ENCODE measurements at places on chromosomes 7 and 10.

- DNase-seq = no peak
Observed at GRCh38 chr10:119497243-119497642, 45.3 kb downstream of the RGS10 start.

DNA sequence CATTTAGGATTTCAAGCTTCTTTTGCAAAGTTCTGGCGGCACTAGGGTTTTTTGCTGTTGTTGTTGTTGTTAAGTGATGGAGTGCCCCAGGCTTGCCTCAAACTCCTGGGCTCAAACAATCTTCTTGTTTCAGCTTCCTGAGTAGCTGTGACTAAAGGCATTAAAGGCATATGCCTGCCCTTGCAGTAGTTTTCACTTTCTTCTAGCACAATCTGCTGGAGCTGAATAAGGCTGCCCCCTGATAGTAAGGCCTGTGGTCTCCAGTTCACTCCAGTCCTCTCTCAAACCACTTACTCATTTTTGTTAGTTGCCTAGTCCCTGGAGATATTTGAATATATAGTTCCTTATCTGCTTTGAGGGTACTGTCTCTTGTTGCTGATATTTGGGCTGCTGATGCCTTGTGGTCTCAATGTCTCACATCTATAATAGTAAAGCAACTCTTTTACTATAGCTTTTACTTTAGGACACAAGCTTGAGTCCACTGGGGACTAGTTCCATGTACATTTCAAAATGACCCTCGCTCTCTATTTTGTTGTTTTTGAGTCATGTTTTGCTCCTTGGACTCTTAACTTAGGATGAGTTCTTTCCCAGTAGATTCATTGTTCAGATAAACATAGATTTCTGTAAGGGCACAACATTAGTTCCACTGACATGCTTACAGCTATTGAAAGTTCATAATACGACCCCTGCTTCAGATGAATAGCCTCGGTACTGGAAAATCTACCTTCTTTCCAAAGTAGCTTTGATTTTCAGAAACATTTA is 25.5 kb downstream of the PHF14 start:
- DNase-seq = no peak

GRCh38 chr10:123858077-123858681 is 33.4 kb downstream of the CPXM2 start:
- DNase-seq = peak; percentile 7

- DNase-seq = no peak
Observed at GRCh38 chr7:141664450-141664849, 37.5 kb downstream of the DENND11 start.

- DNase-seq = no peak
Observed at GRCh38 chr7:149197675-149198074, 2.3 kb downstream of the ZNF282 start.

DNA sequence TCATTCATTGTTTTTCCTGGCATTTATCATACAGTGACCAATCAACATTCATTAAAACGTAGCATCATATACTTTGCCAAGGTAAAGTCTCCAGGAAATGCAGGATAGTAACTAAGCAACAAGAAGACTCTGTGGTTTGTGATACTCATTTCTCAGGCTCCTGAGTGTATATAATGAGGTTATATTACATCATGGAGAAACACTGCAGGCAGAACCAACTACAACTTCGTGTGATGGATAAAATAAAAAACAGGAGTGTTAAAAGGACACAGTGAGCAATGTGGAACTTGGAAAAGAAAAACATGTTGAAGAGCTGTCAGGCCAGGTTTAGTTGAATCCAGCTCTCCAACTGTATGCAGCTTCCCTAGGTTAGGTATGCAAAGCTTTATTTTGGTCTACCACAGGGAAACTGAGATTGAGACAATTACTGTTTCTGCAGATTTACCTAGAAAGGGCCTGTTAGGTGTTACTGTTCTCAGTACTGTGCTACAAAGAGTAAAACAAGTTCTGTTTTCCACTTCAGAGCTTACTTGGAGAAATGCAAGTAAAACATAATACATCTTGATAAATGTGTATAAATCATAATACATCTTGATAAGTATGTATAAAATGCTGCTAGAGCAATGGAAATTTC is 7.8 kb upstream of the CCNY start:
- DNase-seq = no peak

DNA sequence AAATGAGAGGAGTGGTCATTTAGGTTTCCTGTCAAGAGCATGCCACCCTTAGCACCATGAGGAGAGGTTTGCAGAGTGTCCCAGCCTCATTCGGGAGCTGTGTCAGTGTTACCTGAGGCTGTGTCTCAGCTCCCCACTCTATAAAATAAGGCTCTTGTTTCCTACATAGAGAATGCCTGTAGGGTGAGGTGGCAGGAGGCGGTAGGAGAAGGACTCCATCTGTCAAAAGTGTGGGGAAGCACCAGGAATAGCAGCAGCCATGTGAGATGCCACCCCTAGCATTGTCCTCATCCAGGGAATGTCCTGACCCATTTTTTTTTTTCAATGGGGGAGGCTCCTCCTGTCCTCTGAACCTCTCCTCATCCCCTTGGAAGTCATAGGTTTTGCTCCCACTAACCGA is 451.2 kb downstream of the PLXNA4 start:
- DNase-seq = no peak

- DNase-seq = no peak
Observed at GRCh38 chr7:155489158-155489840, 31.4 kb downstream of the EN2 start.

- DNase-seq = no peak
Observed at GRCh38 chr10:102796407-102797176, 40.6 kb downstream of the CYP17A1 start.

GRCh38 chr10:21150166-21150565 is 253.1 kb upstream of the NEBL start:
- DNase-seq = no peak

- no peak for DNase-seq
Observed at GRCh38 chr7:25952261-25953057, 199.5 kb upstream of the NFE2L3 start.

- no peak for DNase-seq
Observed at GRCh38 chr7:98040626-98041360, 50.8 kb upstream of the OCM2 start.

DNA sequence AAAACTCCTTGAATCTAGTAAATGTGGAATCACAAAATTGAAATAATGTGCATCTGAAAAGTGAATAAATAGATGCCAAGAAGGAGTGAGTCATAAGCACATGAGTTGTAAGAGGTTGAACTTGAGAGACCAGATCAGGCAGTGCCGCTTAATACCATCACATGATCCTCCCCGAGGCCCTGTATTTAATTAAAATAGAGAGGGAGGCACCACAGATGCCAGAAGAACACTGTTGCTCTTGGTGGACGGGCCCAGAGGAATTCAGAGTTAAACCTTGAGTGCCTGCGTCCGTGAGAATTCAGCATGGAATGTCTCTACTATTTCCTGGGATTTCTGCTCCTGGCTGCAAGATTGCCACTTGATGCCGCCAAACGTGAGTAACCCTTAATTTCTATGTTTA is at the start of gene GPNMB:
Gene GPNMB, plus strand, starts transcription at position 221 of the 400 bp plus-strand sequence. Its CDS starts 83 bp downstream, at position 304.
- DNase-seq = no peak

GRCh38 chr7:92837000-92837749 is 802 bp upstream of the CDK6 start:
- no peak for DNase-seq

DNA sequence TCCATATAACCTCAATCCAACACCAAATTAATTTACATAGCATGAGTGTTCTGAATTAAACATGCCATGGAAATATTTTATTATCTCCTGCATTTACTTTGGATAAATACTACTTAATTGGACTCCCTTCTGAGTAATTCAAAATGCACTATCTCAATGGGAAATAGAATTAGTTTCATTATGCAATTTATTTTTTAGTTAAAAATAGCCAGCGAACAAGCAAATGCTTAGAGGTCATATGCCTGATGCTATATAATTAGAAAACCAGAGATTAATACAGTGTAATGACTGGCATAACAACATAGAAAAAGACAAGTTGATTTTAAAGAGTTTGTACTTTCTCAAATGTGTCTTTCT is 161.0 kb upstream of the LAMB4 start:
- no peak for DNase-seq

DNA sequence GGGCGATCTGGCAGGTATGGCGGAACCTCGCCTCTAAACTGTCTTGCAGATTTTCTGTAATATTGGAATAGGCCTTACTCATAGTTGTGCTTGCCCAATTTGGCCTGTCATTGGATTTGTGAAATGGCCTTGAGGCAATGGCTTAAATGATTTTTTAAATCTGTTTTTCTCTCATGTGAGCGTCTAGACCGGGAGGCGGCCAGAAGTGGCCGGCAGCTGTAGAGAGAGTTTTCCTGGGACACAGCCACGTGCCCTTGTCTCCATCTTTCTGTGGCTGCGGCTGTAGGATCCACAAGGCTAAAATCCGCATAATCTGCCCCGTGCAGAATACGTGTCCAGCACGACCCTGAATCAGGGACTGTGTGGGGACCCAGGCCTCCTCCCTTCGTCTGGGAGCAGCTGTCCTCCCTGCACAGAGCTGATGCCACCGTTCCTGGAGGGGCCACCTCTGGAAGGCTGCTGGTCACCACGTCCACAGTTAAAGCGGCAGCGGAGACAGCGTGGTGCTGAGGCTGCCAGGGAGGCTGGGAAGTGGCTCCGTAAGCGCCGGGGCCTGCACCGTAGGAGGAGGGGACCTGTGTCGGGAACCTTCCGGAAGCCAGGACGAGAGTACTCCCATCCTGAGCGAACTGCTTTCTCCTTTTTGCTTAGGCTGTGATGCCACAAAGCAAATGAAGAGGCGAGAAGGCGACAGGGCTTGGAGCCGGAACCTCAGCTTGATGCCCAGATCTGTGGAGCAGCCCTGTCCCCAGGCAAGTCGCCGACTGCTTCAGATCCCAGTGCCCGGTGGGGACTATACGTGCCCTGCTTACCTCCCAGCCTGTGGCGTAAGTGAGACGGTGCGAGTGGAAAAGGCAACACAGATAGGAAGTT is 99.8 kb downstream of the DYNC2I1 start:
- DNase-seq = no peak

DNA sequence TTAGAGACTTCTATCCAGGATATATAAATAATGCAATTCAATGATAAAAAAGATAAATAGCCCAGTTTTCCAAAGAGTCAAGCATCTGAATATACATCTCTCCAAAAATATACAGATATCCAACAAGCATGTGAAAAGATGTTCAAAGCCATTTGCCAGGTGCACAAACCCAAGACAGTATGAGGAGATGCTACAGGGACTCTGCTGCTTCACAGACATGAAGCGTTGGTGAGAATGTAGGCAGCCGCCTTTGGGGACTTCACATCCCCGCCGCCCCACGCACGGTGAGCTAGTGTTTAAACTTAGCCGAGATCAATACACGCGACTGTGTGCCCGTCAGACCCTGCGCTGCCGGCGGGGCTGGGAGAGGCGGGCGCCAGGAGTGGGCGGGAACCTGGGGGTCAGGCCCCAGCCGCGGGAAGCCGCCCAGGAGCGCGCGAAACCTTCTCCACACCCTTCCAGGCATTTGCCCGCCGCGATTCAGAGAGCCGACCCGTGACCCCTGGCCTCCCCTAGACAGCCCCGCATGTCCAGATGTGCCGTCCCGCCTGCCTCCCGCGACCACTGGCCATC is 927 bp upstream of the ALOX5 start:
- no peak for DNase-seq

- no peak for DNase-seq
Observed at GRCh38 chr7:94183891-94184290, 179.7 kb upstream of the BET1 start.

DNA sequence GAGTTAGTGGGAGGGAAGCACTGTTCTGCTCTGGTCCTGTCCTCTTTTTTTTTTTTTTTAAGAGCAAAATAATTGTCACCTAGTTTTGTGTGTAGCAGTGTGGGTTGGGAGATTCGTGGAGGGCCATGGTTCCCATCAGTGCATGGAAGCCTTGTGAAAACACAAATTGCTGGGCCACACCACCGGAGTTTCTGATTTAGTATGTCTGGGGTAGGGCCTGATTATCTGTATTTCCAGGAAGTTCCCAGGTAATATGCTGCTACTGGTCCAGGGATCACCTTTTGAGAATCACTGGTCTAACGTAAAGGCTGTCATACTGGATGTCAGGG is 191.3 kb downstream of the GATA3 start:
- no peak for DNase-seq

DNA sequence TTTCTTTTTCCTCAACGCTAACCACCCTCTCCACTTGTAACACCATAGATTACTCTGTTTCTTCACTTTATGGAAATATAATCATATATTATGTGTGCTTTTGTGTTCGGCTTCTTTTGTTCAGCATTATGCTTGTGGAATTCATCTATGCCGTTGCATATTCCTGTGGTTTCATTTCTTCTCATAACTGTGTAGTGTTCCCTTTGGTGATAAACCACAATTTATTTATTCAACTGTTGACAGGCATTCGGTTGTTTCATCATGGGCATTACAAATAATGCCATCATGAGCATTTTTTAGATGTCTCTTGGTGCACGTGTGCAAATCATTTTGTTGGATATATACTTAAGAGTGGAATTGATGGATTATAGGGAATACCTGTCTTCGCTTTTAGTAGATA is 12.1 kb downstream of the AVL9 start:
- no peak for DNase-seq

DNA sequence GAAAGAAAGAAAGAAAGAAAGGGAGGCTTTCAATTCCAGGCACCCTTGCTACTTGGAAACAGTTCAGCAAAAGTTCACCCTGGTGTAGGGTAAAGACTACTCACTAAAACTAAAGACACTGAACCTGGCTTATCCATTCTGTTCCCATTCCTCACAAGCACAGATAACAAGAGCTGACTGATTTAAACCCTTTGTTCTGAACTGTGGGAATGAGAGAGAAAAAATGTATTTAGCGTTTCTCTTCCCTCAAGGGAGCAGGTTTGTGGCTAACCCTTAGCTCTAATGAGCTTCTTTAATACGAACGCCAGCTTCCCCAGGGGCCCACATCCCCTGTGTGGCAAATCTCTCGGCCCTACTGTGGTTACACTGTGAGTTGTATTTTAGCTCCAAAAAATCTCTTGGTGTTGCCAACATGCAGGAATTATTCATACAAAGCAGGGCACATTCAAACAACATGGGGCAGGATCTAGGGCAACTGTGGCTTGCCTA is 23.3 kb downstream of the PRTFDC1 start:
- DNase-seq = no peak

DNA sequence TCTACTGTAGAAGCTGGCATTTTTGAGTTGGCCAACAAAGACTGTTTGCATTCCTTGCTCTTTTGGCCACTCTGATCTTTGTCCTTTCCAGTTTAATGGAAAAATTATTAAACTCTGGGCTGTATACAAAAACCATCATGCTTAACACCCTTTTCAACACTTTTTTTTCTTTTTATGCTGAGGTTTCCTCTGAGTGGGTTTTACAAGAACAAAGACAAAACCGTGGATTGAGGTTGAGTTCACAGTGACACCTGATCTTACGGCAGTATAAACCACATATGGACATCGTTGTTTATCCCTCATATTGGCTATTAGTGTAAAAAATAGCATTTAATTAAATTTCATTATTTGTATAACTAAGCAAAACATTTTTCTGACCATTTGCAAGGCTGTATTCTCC is 21.8 kb downstream of the MGAM start:
- DNase-seq = no peak
